ENCODE measurements at places on chromosomes 16 and 17. TPM values are rescaled to one million over a fixed set of nuclear protein-coding genes. Genes with fewer than 3 reads are reported as not detected.

DNA sequence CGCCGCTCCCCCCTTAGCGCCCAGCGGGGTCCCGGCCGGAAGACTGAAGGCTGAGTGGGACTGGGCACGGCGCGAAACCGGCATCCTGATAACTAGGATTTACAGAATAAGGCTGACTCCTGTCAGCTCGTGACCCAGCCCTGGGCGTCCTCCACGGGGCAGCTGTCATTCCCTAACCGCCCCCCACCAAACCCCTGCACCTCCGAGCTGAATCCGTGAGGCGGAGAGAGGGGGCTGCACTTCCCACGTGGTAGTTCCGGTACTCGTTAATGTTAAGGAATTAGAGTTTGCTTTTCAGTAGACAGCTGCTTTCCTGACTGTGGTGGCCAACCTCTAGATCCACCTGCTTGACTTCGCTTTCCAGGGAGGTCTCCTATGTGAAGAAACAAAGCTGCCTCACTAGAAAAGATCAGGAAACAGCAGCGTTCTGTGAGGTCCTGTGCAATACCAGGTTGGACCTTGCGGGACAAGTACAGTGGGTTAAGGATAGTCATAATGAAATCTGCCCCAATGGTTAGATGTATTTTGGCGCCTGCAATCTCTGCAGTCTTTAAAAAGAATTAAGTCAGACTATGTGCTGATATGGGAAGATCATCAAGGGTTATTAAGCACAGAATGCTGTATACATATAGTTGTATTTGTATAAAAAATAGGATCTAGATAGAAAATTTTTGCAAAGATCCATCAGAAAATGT lies 1.1 kb upstream of the WBP2 start:
- no peaks in the 10 kb centered on the region for H3K27me3 ChIP-seq
- peak; percentile 84 for DNase-seq
- no peaks in the 10 kb centered on the region for H3K36me3 ChIP-seq
- peaks cover 10% of the 10 kb centered on the region for H3K4me1 ChIP-seq
- peak overlapping the region; percentile 71 for H3K27ac ChIP-seq
- H3K4me3 ChIP-seq, result no peak overlapping the region

GRCh38 chr17:35944151-35944550 lies 638 bp upstream of the LYZL6 start:
- DNase-seq, result no peak
- H3K36me3 ChIP-seq, result no peaks in the 10 kb centered on the region
- no peaks in the 10 kb centered on the region for H3K4me1 ChIP-seq
- H3K4me3 ChIP-seq, result no peak overlapping the region

The SLC38A8 gene
- not detected for total RNA-seq

DNA sequence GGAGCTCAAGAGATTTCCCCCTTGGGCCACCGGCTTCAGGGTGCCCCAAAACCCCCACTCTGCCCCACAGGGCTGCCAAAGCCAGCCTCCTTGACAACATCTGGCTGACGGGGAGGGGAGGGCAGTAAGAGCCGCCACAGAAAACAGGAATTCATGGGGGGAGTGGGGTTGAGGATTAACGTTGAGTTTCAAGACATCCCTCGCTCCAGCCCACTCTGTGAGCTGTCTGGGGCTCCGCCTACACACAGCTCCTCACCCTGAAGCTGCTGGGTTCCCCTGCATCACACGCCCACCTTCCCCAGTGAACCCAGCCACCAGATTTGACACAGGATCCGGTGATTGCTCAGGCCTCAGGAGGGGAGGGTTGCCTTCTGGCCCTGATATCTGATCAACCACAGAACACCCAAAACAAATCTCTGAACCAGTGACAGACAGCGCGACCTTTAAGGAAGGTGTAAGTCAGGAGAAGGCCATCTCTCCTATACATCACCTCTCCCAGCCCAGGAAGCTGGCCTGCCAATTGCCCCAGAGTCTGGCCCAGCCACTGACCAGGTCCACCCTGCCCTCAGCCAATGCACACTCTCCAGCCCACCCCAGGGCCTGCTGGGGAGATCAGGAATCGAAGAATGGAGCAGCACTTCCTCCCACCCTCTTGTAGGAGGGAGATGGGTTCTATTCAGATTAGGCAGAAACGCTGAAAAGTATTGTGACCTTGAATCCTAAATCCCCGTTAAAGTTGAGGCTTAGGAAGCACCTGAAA lies 132.1 kb downstream of the CLEC16A start:
- H3K4me1 ChIP-seq, result peaks cover 63% of the 10 kb centered on the region
- H3K36me3 ChIP-seq, result peaks cover 22% of the 10 kb centered on the region
- no peak for DNase-seq

The HOXB9 gene
- 1.6 TPM for total RNA-seq

DNA sequence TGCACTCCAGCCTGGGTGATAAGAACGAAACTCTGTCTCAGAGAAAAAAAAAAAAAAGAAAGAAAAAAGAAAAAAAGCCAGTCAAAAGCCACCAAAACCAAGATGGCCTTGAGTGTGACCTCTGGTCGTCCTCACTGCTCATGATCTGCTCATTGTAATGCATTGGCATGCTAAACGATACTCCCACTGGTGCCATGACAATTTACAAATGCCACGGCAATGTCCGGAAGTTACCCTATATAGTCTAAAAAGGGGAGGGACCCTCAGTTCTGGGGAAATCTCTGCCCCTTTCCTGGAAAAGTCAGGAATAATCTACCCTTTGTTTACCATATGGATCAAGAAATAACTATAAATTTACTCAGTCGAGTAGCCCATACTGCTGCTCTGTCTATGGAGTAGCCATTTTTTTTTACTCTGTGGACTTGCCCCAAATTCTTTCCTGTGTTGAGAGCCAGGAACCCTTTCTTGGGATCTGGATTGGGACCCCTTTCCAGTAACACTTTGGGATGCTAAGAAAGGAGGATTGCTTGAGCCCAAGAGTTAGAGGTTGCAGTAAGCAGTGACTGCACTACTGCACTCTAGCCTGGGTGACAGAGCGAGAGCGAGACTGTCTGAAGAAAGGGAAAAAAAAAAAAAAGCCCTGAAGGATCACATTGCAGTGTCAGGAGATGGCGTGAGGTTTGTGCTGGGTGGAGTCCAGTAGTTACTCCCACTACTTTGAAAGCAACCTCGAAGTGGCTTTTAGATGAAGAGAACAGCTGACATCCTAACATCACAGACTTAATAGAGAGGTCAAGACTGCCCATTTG lies 3.7 kb upstream of the TMEM231 start:
- DNase-seq, result no peak
- H3K36me3 ChIP-seq, result no peaks in the 10 kb centered on the region
- H3K27me3 ChIP-seq, result peaks cover 13% of the 10 kb centered on the region
- H3K27ac ChIP-seq, result peak overlapping the region; percentile 85
- peak overlapping the region; percentile 5 for H3K4me3 ChIP-seq

- H3K27me3 ChIP-seq, result peaks cover 54% of the 10 kb centered on the region
- H3K27ac ChIP-seq, result no peak overlapping the region
- no peak overlapping the region for H3K4me3 ChIP-seq
These were observed 267.6 kb upstream of the SDK2 start for GRCh38 chr17:73911726-73912372.

DNA sequence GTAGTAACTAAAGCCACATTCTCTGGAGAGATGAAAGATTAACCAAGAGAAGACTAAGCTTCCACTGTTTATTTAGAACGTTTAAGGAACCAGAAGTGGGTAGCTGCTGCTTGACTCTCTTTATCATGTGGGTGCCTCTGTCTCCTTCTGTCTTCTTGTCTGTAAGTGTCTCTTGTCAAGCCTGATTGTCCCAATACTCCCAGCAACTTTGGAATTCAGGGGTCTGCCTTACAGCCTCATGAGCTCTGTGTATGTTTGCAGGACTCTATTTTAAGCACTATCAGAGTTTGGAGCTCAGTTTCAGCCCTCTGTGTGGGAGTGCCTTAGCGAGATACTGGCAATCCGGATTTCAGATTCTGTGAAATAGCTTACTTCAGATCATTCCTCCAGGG lies 29.3 kb upstream of the SPACA3 start:
- H3K4me1 ChIP-seq, result peaks cover 13% of the 10 kb centered on the region
- no peaks in the 10 kb centered on the region for H3K36me3 ChIP-seq
- peaks cover 15% of the 10 kb centered on the region for H3K27me3 ChIP-seq
- H3K4me3 ChIP-seq, result no peak overlapping the region

- H3K27ac ChIP-seq, result no peak overlapping the region
- H3K4me1 ChIP-seq, result no peaks in the 10 kb centered on the region
- H3K36me3 ChIP-seq, result no peaks in the 10 kb centered on the region
- H3K27me3 ChIP-seq, result peaks cover 6% of the 10 kb centered on the region
- no peak for DNase-seq
These were observed 8.3 kb downstream of the TSPAN10 start for GRCh38 chr17:81644976-81645952.

- no peak for DNase-seq
- no peak overlapping the region for H3K4me3 ChIP-seq
- H3K4me1 ChIP-seq, result peaks cover 39% of the 10 kb centered on the region
These were observed 18.3 kb downstream of the RARA start for GRCh38 chr17:40327244-40327729.

GRCh38 chr17:51640108-51640622 lies 379.8 kb downstream of the UTP18 start:
- DNase-seq, result no peak
- peaks cover 40% of the 10 kb centered on the region for H3K27me3 ChIP-seq
- H3K4me3 ChIP-seq, result no peak overlapping the region
- no peak overlapping the region for H3K27ac ChIP-seq

The MT1G gene
- 4.8 TPM for total RNA-seq

DNA sequence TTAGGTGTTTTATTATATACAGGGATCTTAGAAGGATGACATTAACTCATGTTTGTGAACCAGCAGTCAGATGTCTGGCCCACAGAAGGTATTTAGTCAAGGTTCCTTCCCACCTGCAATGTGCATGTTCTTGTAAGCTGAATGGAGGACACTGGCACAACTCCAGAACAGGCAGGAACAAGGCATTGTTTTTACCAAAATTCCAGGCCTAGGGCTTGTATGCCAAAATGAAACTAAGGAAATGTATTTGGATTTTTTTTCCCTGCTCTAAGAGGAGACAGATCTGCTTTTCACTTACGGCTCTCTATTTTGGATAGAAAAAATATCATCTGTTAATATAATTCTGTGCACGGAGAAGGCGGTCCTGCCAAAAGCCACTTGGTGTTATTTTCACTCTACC lies 312.5 kb downstream of the GRIN2A start:
- H3K4me3 ChIP-seq, result no peak overlapping the region
- no peak for DNase-seq
- no peaks in the 10 kb centered on the region for H3K4me1 ChIP-seq
- H3K27me3 ChIP-seq, result peaks cover 10% of the 10 kb centered on the region
- H3K27ac ChIP-seq, result no peak overlapping the region
- H3K36me3 ChIP-seq, result no peaks in the 10 kb centered on the region

The VPS35 gene
- 125 TPM for total RNA-seq

DNA sequence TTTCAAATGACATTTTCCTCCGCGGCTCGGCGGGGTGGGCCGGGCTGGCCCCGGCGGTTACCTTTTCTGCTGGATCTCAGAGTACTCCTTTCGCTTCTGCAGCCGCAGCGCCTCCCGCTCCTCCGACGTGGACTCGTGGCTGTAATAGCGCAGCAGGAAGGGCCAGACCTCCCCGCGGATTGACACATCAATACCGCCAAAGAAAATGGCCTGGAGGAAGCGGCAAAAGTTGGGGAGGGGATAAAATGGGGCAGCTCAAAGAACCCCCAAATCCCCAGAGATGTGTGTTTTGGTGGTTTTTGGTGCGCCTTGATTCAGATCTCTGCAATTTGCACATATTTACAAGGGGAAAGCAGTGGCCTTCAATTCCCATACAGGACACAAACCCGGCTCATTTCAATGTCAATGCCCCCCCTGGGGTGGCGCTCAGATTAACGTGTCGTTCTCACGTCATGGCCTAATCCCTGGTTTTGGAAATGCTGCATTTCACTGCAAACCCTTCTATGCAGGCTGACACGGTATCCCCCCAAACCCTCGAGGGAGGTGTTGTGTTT lies 85.9 kb downstream of the TBC1D16 start:
- peak overlapping the region; percentile 35 for H3K27ac ChIP-seq
- peaks cover 40% of the 10 kb centered on the region for H3K4me1 ChIP-seq
- no peaks in the 10 kb centered on the region for H3K36me3 ChIP-seq
- DNase-seq, result no peak
- H3K27me3 ChIP-seq, result no peaks in the 10 kb centered on the region
- H3K4me3 ChIP-seq, result peak overlapping the region; percentile 77

GRCh38 chr17:81419886-81420768 lies 24.9 kb downstream of the BAHCC1 start:
- no peak for DNase-seq
- peaks cover 11% of the 10 kb centered on the region for H3K4me1 ChIP-seq
- H3K4me3 ChIP-seq, result no peak overlapping the region
- no peaks in the 10 kb centered on the region for H3K27me3 ChIP-seq
- H3K27ac ChIP-seq, result no peak overlapping the region
- H3K36me3 ChIP-seq, result no peaks in the 10 kb centered on the region

The NME1 gene
- 163 TPM for total RNA-seq

GRCh38 chr16:25546791-25547190 lies 145.0 kb upstream of the HS3ST4 start:
- no peak for DNase-seq
- H3K27ac ChIP-seq, result no peak overlapping the region
- H3K4me1 ChIP-seq, result no peaks in the 10 kb centered on the region
- H3K4me3 ChIP-seq, result no peak overlapping the region

DNA sequence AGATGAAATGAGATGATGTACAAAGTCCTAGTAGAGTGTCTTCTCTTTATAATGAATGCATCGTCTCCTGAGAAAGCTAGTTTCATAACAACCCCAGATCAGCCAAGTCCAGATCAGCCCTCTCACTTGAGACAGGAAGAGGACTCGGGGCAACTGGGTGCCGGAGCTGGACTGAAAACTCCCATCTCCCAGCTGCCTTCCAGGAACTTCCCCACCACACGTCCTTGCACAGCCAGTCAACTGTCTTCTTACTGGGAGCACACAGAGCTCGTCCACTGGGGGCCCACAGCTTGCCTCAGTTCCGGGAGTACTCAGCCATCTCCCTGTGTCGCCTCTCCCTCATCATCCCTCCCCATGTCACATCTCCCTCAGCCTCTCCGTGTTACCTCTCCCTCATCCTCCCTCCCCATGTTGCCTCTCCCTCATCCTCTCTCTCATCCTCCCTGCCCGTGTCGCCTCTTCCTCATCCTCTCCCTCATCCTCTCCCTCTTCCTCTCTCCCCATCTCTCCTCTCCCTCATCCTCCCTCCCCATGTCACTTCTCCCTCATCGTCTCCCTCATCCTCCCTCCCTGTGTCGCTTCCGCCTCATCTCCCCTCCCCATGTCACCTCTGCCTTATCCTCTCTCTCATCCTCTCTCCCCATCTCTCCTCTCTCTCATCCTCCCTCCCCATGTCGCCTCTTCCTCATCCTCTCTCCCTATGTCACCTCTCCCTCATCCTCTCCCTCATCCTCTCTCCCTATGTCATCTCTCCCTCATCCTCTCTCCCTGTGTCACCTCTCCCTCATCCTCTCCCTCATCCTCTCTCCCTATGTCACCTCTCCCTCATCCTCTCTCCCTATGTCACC lies 22.4 kb upstream of the KCNH6 start:
- H3K36me3 ChIP-seq, result no peaks in the 10 kb centered on the region
- no peak for DNase-seq
- H3K4me3 ChIP-seq, result no peak overlapping the region
- H3K4me1 ChIP-seq, result peaks cover 14% of the 10 kb centered on the region
- peaks cover 39% of the 10 kb centered on the region for H3K27me3 ChIP-seq

DNA sequence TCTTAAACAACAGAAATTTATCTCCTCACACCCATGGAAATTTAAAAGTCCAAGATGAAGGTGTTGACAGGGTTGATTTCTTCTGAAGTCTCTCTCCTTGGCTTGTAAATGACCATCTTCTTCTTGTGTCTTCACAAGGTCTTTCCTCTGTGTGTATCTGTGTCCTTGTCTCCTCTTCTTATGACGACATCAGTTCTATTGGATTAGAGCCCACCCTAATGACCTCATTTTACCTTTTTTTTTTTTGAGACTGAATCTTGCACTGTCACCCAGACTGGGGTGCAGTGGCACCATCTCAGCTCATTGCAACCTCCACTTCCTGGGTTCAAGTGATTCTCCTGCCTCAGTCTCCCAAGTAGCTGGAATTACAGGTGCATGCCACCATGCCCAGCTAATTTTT lies 429.0 kb upstream of the CDH5 start:
- H3K27me3 ChIP-seq, result no peaks in the 10 kb centered on the region
- no peak for DNase-seq
- H3K4me1 ChIP-seq, result no peaks in the 10 kb centered on the region
- no peak overlapping the region for H3K4me3 ChIP-seq
- H3K36me3 ChIP-seq, result no peaks in the 10 kb centered on the region

The PNMT gene
- total RNA-seq, result 5.4 TPM

Data from type B pancreatic cell (in vitro differentiated cells).